ENCODE measurements at places on chromosomes 5 and 9.
A peak's percentile ranks its signal among the peaks of the same experiment; 100 is the strongest.

- no peak for DNase-seq
These were observed 140.0 kb upstream of the HMHB1 start for GRCh38 chr5:143671674-143672569.

DNA sequence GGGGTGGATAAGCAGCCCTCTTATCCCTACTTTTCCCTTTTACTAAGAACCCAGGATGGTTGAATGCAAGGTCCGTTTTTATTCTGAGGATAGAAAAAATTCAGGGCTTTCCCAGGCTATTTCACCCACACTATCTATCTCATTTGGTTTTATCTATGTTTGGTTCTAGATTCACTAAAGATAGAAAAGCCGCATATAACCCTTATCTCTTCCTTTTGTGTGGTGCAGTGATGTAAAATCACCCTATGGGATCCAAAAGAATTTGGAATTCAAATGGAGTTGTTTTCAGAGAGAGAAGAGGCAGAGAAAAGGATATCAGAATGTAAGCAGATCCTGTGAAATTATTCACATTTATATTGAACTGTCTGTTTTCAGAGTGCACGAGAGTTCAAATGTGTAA lies 236.3 kb upstream of the RFX3 start:
- DNase-seq = no peak

GRCh38 chr9:90342607-90343006 lies 300.0 kb downstream of the DIRAS2 start:
- no peak for DNase-seq

DNA sequence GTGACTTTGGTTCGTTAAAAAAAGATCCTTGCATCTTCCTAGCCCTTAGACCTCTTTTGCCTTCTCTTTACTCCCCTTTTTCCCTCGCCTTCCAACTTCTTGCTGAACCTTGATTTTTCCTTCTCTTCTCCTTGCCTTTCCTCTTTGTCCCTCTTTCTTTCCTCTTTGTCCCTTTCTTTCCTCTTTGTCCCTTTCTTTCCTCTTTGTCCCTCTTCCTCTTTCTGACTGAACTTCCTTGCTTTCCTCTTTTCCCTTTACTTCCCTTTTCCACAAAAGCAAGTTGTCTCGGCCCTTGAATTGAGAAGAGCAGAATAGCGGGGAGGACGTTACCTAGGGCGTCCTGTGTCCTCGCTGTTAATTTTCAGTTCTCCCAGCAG lies 1.4 kb upstream of the MLLT3 start:
- no peak for DNase-seq

GRCh38 chr5:1453613-1454012 lies 8.4 kb upstream of the SLC6A3 start:
- DNase-seq = no peak

GRCh38 chr9:20694248-20694647 lies 10.2 kb downstream of the FOCAD start:
- no peak for DNase-seq

- DNase-seq = no peak
These were observed 959.1 kb upstream of the WWC1 start for GRCh38 chr5:167332309-167332708.

GRCh38 chr5:173341961-173342430 lies 13.8 kb upstream of the STC2 start:
- no peak for DNase-seq

DNA sequence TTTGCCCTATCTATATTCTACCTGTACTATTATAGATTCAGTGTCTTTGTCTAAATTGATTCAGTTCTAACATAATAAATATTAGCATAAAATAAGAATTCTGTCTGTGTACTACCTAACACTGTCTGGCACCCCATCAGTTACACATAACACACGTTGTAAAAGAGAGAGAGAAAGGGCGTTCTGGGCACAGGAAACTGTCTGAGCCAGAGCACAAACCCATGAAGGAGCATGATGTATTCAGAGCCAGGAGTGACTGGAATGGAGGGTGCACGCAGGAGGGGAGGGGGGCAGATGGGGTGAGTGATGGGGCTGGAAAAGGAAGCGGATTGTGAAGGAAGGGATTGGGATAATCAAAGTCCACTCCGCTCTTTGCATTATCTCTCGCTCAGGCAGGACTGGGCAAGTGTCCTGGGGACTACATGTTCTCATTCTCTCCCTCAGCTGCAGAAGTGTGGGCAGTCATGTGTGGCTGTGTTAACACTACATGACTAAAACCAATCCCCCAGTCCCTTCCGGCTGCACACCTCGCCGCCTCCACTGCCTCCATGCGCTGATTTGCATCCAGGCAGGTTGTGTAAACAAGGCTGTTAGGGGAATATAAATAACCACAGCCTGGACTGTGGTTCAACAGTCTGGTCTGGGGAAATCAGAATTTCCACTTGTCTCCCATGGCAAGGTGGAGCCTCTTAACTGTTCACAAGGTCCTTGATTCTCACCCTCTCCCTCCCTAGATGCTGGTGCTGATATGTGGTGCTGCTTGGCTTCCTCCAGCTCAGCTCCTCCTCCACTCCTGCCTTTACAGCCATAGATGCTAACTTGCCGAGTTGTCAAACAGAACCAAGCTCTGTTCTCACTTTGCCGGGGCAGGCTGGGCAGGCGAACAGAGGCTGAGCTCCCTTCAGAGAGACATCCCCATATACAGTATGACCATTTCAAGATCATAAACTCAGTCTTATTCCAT lies 367.5 kb upstream of the BRINP1 start:
- no peak for DNase-seq

GRCh38 chr5:83000922-83001321 lies 76.3 kb downstream of the TMEM167A start:
- no peak for DNase-seq

DNA sequence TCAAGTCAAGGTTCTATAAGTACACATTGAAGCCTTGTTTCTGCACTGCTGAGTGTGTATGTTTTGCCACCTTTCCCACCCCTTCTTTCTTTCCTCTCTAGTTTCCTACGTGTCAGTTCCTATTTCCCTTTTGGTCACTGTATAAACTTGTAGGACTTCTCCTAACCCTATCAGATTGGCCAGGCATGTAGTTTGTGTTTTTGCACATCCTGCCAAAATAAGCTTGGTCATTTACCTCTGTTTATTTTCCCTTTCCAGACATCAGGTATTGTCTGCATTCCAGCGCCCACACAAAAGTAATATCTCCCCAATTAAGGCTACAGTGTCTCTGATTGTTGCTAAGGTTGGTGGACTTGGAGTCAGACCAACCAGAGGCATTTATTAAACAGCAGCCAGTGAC lies 252.9 kb upstream of the MPDZ start:
- DNase-seq = no peak

GRCh38 chr9:127519301-127520166 lies 68.2 kb downstream of the LRSAM1 start:
- DNase-seq = peak; percentile 85

DNA sequence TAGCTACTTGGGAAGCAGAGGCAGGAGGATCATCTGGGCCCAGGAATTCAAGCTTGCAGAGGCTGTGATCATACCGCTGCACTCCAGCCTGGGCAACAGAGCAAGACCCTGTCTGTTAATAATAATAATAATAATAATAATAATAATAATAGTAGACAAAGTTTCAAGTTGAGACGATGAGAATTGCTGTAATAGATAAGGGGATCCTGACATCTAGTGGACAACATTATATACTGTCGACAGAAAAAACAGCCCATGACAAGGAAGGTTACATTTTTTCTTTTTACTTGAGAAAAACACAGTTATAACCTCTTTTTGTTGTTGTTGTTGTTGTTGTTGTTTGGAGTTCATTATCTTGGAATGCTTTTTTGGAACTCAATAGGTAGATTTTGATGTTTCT lies 35.3 kb downstream of the NDFIP1 start:
- DNase-seq = no peak

DNA sequence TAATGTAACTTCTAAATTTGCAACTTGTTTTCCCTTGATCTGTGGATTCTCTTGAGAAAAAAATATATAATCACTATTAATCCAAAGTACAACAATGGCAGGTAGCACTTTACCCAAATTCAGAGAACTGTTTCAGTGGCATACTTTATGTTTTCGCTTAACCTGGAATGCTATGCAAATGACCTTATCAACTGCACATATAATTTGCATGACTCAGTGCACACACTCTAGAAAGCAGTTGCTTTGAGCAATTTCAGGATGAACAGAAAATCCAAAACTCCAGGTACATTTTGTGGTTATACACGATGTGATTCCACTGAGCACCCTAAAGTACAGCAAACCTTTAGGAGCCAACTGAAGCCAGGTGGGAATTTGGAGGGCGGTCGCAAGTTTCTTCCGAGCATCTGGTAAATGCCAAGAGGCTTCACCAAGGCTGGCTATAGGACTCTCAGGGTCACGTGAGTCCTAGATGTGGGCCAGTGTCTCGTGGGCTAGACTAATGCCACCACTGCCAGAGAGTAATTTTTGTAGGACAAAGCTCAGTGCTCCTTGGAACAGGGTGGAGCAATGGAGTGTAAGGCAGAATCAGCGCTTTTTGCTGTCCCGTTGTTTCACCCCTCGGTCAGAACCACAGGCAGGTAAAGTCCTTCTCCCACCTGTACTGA lies 37.3 kb downstream of the DMGDH start:
- no peak for DNase-seq

DNA sequence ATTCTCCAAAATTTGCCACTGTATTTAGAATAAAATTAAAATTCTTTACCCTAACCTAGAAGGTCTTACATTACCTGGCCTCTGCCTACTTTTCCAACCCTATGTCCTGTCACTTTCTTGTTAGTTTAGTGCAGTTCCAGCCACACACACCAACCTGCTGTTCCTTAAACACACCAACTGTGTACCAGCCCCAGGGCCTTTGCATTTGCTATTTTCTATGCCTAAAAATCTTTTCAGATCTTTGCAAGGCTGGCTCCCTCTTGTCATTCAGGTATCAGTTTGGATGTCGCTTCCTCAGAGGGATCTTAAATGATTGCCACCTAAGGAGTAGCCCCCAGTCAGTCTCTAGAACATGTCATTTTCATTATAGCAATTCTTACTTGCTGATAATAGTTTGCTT lies 17.7 kb upstream of the NRG2 start:
- DNase-seq = no peak

- DNase-seq = no peak
These were observed 74.7 kb upstream of the TNPO1 start for GRCh38 chr5:72741805-72742204.

- no peak for DNase-seq
These were observed 252.3 kb upstream of the ADRA1B start for GRCh38 chr5:159663986-159664385.

GRCh38 chr5:96481867-96482266 lies 48.8 kb upstream of the PCSK1 start:
- DNase-seq = no peak

GRCh38 chr5:1105350-1106265 lies 6.3 kb downstream of the SLC12A7 start:
- DNase-seq = no peak

- no peak for DNase-seq
These were observed 325.7 kb downstream of the SLF1 start for GRCh38 chr5:94944160-94944559.

DNA sequence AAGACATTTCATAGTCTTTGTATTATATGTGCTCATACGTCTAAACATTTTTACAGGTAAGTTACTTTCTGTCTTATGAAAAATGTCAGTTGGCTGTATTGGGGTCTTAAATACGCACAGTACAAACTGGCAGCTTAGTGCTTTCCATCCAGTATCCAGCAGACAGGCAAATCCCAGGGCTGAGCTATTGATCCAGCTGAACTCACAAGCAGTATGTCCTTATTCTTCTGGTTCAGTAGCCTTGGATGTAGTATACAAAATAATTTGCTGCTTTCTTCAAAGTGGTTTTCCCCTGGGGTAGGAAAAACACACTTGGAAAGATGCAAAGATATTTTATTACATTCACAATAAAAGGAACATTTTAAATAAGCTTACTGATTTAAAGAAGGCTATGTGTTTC lies 617.2 kb downstream of the NR2F1-AS1 start:
- no peak for DNase-seq

DNA sequence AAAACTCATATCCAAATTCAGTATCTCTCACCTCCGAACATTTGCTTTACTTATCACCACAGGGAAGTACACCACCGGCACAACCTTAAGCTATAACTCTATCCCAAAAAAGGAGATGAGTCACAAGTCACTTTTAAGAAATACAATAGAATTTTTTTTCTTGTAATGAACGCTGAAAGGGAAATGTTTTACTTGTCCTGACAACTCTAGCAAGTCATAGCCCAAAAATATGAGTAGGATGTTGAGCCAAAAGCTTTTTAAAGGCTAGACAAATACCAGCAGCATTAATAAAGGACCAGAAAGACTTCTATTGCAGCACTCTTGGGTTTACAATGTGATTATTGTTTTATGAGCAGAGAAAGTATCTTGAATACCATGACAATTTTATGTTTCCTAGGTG lies 147.3 kb upstream of the FST start:
- no peak for DNase-seq

Measured in HS-27A (cell line).